ENCODE measurements at places on chromosomes 3 and 15. TPM values are rescaled to one million over a fixed set of nuclear protein-coding genes. Genes with fewer than 3 reads are reported as not detected.

GRCh38 chr15:90895571-90896117 lies 7.5 kb upstream of the MAN2A2 start:
- H3K4me1 ChIP-seq = peaks cover 4% of the 10 kb centered on the region
- no peak overlapping the region for H3K4me3 ChIP-seq
- H3K36me3 ChIP-seq = peaks cover 51% of the 10 kb centered on the region
- H3K27me3 ChIP-seq = no peaks in the 10 kb centered on the region
- H3K27ac ChIP-seq = peak overlapping the region; percentile 28
- peak; percentile 81 for DNase-seq

DNA sequence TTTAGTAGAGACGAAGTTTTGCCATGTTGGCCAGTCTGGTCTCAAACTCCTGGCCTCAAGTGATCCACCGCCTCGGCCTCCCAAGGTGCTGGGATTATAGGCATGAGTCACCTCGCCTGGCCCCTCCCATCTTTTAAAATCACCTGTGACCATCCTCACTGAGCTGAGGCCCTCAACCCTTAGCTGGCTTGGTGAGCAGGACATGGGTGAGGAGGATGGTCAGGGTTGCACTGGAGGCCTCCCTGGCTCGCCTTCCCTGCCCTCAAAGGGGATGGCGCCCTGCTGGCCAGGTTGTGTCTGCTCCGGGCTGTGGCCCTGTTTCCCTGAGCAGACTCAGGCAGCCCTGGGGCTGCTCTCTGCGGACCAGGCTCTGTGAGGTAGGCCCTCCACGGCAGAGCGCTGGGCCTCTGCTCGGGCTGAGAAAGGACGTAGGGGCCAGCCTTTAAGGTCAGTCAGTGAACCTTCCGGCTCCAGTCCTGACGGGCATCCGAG lies 33.7 kb downstream of the SYNM start:
- H3K4me3 ChIP-seq = no peak overlapping the region
- H3K4me1 ChIP-seq = no peaks in the 10 kb centered on the region
- DNase-seq = no peak
- H3K27me3 ChIP-seq = no peaks in the 10 kb centered on the region
- H3K36me3 ChIP-seq = no peaks in the 10 kb centered on the region
- H3K27ac ChIP-seq = no peak overlapping the region

DNA sequence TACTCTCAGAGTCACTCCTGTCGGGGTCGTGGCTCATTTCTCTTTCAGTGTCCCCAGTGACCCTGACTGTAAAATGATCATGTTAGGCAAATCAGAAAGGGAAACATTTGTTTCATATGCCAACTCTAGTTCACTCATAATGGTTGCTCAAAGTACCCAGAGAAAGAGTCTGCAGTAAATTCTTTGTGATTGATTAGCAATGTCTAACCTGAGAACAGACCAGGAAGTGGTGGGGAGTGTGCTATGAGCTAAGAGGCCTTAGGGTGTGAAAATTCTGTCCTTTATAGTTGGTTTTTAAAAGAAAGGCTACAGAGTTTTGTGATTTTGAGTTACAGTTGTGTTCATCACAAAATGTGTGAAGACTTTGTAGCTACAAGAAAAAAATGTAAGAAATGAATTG lies 108.9 kb downstream of the EDEM1 start:
- no peak overlapping the region for H3K4me3 ChIP-seq
- no peaks in the 10 kb centered on the region for H3K36me3 ChIP-seq
- no peak for DNase-seq
- no peak overlapping the region for H3K27ac ChIP-seq
- no peaks in the 10 kb centered on the region for H3K4me1 ChIP-seq

GRCh38 chr3:105938101-105938500 lies 69.3 kb upstream of the CBLB start:
- no peaks in the 10 kb centered on the region for H3K36me3 ChIP-seq
- H3K4me1 ChIP-seq = no peaks in the 10 kb centered on the region
- no peaks in the 10 kb centered on the region for H3K27me3 ChIP-seq
- H3K4me3 ChIP-seq = no peak overlapping the region

GRCh38 chr3:112338021-112338726 lies 5.2 kb downstream of the CD200 start:
- H3K4me1 ChIP-seq = peaks cover 15% of the 10 kb centered on the region
- no peaks in the 10 kb centered on the region for H3K36me3 ChIP-seq
- H3K4me3 ChIP-seq = no peak overlapping the region
- no peak overlapping the region for H3K27ac ChIP-seq
- peaks cover 6% of the 10 kb centered on the region for H3K27me3 ChIP-seq

DNA sequence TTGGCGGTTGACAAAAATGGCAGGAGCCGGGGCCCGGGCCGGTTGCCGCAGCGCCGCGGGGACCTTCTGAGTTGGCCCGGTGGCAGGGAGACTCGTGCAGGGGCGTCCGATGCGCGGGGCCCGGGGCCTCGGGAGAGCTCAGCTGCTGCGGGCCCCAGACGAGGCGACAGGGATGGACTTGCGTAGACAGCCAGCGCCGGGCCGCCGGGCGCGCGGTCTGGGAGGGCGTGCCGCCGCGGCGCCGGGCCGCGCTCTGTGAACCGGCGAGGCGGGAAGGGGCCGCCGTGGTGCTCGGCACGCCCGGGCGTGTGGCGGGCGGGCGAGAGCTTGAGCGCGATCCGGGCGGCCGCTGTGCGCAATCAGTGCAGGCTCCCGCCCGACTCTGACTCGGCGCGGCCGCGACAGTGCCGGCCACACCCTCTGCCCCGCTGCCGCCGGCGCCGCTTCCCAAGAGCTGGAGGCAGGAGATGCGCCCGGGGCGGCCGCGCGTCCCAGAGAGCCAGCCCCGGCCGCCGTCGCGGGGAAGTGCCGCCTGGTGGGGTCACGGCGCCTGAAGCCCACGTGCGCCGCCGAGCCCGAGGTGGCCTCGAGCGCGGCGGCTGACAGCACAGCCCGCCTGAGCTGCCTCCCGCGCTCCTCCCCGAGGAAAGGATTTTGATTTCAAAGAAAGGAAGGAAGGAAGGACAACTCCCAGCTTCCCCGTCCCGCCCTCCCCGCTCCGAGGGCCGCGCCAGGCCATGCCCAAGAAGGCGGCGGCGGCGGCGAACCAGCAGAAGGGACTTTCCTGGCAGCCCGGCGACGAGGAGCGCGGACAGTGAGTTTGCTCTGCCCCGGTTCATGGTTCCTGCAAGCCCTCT lies 657 bp downstream of the TLNRD1 start:
- H3K4me1 ChIP-seq = peaks cover 55% of the 10 kb centered on the region
- H3K27ac ChIP-seq = peak overlapping the region; percentile 99
- H3K36me3 ChIP-seq = peaks cover 5% of the 10 kb centered on the region
- peak overlapping the region; percentile 79 for H3K4me3 ChIP-seq
- H3K27me3 ChIP-seq = no peaks in the 10 kb centered on the region

DNA sequence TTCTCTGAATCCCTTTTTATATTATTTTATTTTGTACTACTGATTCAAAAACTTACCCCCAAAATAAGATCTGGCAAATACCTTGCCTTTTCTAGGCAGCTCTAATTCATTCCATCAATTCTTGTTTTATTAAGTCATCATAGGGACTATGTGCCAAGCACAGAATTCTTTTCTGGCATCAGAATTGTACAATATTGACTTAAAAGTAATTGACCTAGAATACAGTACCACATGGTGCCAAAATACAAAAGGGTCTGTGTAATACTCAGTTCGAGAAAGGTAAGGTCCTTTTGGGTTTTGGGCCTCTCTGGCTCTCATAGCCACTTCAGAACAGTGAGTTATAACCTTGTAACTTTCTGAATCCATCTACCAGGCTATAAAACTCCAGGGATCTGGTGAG lies 46.2 kb downstream of the KBTBD8 start:
- no peaks in the 10 kb centered on the region for H3K36me3 ChIP-seq
- no peaks in the 10 kb centered on the region for H3K27me3 ChIP-seq
- H3K4me1 ChIP-seq = peaks cover 42% of the 10 kb centered on the region
- no peak overlapping the region for H3K27ac ChIP-seq
- H3K4me3 ChIP-seq = no peak overlapping the region

- H3K4me3 ChIP-seq = no peak overlapping the region
- H3K4me1 ChIP-seq = peaks cover 9% of the 10 kb centered on the region
- H3K27ac ChIP-seq = no peak overlapping the region
- H3K27me3 ChIP-seq = no peaks in the 10 kb centered on the region
- no peaks in the 10 kb centered on the region for H3K36me3 ChIP-seq
Measured at GRCh38 chr3:39208463-39209055, 16.2 kb upstream of the XIRP1 start.

DNA sequence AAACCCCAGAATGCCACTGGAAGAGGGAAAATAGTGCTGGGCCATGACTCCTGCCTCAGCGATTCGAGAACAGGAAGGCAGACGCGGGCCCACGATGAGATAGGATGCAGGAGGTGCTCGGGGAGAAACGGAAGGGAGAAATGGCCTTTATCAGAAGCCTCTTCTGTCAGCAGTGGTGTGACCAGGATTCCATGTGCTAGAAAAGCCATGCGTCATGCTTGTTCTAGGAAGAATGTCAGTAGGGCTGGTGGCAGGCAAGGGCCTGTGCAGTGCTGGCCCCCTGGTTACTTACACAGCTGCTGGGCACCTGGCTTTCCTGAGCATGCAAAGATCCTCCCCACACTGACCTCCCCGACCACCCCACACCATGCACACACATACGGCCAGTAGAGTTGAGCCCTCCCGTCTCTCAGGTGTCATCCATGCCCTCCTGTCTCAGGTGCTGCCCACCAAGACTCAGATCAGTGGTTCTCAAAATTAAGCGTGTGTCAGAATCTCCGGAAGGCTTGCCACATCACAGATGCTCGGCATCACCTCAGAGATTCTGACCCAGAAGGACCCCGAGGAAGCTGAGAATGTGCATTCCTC lies 106.7 kb downstream of the ADAMTS17 start:
- no peaks in the 10 kb centered on the region for H3K4me1 ChIP-seq
- H3K4me3 ChIP-seq = no peak overlapping the region
- no peak overlapping the region for H3K27ac ChIP-seq
- no peaks in the 10 kb centered on the region for H3K36me3 ChIP-seq
- no peaks in the 10 kb centered on the region for H3K27me3 ChIP-seq

DNA sequence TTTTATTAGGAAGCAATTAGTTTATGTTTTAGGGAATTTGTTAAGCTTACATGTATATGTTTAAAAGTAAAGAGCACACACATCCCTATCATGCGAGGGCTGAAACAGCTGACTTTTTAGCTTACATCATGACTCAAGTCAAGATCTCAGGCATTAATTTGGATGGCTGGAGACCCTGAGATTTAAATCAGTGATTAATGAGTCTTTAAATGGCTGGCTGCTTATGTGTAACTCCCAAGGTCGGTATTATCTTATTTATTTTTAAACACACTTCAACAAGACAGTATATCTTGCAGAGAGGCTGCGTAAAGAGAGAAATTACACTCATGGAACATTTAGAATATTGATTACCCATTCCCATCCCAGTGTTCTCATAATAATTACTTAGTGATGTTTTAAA lies 169.4 kb downstream of the KBTBD8 start:
- H3K27ac ChIP-seq = no peak overlapping the region
- H3K36me3 ChIP-seq = no peaks in the 10 kb centered on the region
- no peak for DNase-seq
- no peaks in the 10 kb centered on the region for H3K4me1 ChIP-seq

GRCh38 chr3:44114142-44114541 lies 127.5 kb upstream of the TOPAZ1 start:
- no peaks in the 10 kb centered on the region for H3K36me3 ChIP-seq
- H3K27me3 ChIP-seq = no peaks in the 10 kb centered on the region
- no peak overlapping the region for H3K27ac ChIP-seq
- DNase-seq = peak; percentile 81
- no peaks in the 10 kb centered on the region for H3K4me1 ChIP-seq

- no peak overlapping the region for H3K27ac ChIP-seq
- DNase-seq = peak; percentile 73
- H3K4me1 ChIP-seq = peaks cover 31% of the 10 kb centered on the region
- no peaks in the 10 kb centered on the region for H3K27me3 ChIP-seq
- H3K4me3 ChIP-seq = no peak overlapping the region
- H3K36me3 ChIP-seq = peaks cover 18% of the 10 kb centered on the region
Measured at GRCh38 chr3:13411186-13411860, 8.8 kb downstream of the NUP210 start.

GRCh38 chr3:102532901-102533300 lies 98.1 kb downstream of the ZPLD1 start:
- H3K4me1 ChIP-seq = no peaks in the 10 kb centered on the region
- no peak overlapping the region for H3K4me3 ChIP-seq
- no peaks in the 10 kb centered on the region for H3K27me3 ChIP-seq
- no peaks in the 10 kb centered on the region for H3K36me3 ChIP-seq

DNA sequence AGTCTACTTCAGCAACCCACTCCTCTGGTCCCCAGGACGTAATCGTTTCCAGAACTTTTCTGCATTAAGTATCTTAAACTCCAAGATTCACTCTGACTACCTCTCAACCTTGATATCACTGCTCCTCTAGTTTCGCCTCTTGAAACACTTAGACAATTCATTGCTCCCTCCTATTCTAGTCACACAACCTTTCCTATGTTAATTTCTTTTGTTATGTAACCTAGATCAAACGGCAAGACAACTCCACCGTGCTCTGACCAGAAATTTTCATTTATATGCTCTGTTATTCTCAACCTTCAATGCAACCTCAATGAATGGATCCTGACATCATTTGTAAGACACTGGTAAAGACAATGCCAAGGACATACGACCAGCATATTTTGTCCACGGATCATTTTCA lies 71.3 kb downstream of the CADM2 start:
- H3K27ac ChIP-seq = no peak overlapping the region
- no peaks in the 10 kb centered on the region for H3K4me1 ChIP-seq
- no peaks in the 10 kb centered on the region for H3K27me3 ChIP-seq
- no peak for DNase-seq

DNA sequence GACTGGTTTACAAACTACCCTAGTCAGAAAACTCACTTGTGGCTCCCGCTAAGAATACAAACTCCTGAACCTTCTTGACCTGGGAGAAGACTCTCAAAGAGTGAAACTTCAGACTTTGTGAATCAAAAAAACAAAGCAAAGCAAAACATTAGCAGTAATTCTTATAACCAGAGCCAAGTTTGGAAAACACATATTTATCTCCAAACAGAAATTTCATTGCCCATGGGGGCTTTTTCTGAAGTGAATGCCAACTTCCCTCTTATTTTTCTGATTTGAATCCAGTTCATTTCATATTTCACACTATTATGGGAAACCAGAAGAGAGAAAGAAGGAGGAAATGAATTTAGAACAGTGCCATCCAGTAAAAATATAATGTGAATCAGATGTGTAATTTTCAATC lies 55.7 kb upstream of the ZNF385D start:
- no peak overlapping the region for H3K27ac ChIP-seq
- H3K4me1 ChIP-seq = no peaks in the 10 kb centered on the region
- H3K4me3 ChIP-seq = no peak overlapping the region
- no peaks in the 10 kb centered on the region for H3K36me3 ChIP-seq

C3orf70 gene
- 0.49 TPM for polyA plus RNA-seq

CNTN6 gene
- not detected for polyA plus RNA-seq

SPTBN5 gene
- 2.0 TPM for polyA plus RNA-seq

RBMS3 gene
- 5.1 TPM for polyA plus RNA-seq

CCR9 gene
- polyA plus RNA-seq = 1.3 TPM

ITIH4 gene
- 54.2 TPM for polyA plus RNA-seq

ADAMTS7 gene
- polyA plus RNA-seq = 0.47 TPM

GATA2 gene
- polyA plus RNA-seq = 3.4 TPM

KAT2B gene
- polyA plus RNA-seq = 13.6 TPM

CPN2 gene
- 1.2 TPM for polyA plus RNA-seq

C15orf39 gene
- polyA plus RNA-seq = 7.4 TPM

CLDN16 gene
- 0.07 TPM for polyA plus RNA-seq

TEX55 gene
- polyA plus RNA-seq = not detected

SYNM gene
- polyA plus RNA-seq = 4.1 TPM

Data from spleen (tissue), 13 donors.